ENCODE measurements at places on chromosomes 3 and 15.

DNA sequence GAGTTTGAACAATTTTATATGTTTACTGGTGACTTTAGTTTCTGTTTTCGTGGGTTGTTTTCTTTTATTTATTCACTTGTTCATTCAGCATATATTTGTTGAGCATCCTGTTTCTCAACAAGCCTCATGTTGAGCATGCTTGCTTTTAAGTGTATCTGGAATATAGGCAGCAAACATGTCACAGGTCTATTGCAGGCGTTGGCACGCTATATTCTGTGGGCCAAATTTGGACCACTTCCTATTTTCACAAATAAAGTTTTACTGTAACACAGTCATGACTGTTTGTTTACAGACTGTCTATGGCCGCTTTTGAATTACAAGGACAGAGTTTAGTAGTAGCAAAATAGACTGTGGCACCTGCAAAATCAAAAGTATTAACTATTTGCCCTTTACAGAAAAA, 89.6 kb downstream of the THRB start:
- DNase-seq: no peak

DNA sequence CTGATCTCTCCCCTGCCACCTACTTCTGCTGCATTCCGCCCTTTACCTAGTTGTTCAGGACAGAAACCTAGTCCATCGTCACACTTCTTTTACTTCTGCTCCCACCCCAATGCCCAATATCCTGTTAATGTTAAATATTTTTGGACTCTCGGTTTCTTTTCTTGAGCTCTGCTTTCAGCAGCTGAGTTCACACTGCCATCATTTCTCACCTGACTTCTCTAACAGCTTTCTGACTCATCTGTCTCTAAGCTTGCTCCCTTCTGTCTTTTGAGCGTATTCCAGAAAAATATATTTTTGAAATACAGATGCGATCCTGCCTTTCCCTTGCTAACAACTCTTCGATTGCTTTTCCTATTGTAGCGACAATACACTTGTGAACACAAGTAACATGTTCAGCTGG, 183.4 kb downstream of the KLHL25 start:
- DNase-seq: no peak

- DNase-seq: no peak
These were observed 129.3 kb upstream of the FEZF2 start for GRCh38 chr3:62502315-62503300.

DNA sequence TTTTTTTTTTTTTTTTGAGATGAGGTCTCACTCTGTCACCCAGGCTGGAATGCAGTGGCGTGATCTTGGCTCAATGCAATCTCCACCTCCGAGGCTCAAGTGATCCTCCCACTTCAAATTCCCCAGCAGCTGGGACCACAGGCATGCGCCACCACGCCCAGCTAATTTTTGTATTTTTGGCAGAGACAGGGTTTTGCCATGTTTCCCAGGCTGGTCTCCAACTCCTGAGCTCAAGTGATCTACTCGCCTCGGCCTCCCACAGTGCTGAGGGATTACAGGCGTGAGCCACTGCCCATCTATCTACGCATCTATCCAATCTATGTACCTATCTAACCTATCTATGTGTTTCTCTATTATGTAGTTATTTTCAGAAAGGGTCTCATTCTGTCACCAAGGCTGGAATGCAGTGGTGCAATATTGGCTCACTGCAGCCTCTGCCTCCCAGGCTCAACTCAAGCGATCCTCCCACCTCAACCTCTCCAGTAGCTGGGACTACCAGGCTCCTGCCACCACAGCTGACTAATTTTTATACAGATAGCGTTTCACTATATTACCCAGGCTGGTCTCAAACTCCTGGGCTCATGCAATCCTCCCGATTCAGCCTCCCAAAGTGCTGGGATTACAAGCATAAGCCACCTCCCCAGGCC, 20.2 kb upstream of the GPX1 start:
- no peak for DNase-seq

GRCh38 chr3:146626403-146627122, 21.4 kb upstream of the PLSCR5 start:
- DNase-seq: no peak

DNA sequence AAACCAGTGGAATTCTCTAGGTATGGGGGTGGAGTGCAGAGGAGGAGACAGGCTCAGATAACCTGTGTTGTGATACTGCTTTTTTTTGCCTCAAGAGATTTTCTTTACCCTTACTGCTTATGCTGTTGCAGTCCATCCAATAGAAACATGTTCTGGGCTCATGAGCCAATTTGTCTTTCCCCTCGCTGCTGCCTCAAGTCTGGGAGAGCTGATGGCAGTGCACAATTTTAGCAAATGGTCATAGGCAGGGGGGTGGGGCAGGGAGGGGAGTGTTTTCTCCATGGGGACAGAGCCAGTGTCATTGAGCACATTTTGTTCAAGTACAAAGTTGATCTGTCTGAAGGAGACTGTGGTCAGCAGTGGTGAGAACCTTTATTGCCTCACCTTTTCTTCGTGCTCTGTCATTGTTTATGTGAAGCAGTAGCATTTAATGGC, 134.9 kb downstream of the MBNL1 start:
- DNase-seq: no peak

DNA sequence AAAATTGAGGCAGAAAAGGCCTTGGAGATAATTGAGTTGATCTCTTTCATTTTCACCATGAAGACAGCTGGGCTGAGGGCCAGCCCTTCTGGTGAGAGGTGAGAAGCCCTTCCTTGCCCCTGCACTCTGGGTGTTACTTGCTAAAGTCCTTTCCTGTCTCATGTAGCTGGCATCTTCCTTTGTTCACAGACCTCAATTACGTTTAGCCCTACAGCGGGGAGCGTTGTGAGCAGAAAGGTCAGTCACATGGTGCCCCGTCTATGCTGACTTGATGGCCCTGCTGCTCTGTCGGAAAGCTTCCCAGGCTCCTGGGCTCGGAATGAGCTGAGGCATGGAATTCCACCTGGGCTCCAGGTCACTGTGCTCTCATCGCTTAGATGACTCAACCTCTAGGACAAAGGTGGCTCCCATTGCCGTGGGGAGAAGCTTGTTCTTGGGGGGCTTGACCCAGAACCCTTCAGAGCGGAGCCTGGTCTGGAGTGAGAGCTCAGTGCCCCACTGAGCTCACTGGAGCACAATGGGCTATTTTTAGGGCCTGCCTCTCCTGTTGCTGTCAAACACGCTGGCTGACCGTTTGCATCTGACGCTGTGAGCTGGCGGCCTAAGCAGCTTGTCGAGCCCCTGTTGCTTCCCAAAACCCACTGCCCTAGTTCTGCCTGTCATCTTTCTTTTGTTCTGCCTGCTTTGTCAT, 47.0 kb downstream of the RPLP1 start:
- DNase-seq: no peak

- DNase-seq: no peak
These were observed 29.5 kb downstream of the NANOGP8 start for GRCh38 chr15:35055416-35056105.

- no peak for DNase-seq
These were observed 222.8 kb upstream of the TLE3 start for GRCh38 chr15:70320482-70320881.

DNA sequence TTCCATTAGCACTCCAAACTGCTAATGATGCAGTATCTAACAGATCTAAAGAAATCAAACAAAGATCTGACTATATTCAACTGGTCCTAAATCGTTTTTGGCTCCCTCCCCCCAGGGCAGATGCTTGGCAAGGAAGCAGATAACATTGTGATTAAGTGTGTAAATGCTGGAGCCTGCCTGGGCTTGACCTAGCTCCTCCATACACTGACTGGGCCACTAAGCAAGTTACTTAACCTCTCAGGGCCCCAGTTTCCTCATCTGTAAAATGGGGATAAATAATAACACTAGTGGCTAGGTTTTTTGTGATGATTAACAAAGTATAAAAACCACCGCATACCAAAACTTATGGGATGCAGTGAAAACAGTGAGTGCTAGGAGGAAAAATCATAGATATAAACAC, 9.2 kb downstream of the EID1 start:
- DNase-seq: no peak

- DNase-seq: no peak
These were observed 829 bp downstream of the RNF7 start for GRCh38 chr3:141738891-141739363.

- no peak for DNase-seq
These were observed 32.7 kb downstream of the UBXN7 start for GRCh38 chr3:196399485-196399945.

- DNase-seq: no peak
These were observed 30.6 kb downstream of the INTS14 start for GRCh38 chr15:65580287-65580686.

- DNase-seq: no peak
These were observed 40.6 kb downstream of the TMEM266 start for GRCh38 chr15:76100361-76100760.

DNA sequence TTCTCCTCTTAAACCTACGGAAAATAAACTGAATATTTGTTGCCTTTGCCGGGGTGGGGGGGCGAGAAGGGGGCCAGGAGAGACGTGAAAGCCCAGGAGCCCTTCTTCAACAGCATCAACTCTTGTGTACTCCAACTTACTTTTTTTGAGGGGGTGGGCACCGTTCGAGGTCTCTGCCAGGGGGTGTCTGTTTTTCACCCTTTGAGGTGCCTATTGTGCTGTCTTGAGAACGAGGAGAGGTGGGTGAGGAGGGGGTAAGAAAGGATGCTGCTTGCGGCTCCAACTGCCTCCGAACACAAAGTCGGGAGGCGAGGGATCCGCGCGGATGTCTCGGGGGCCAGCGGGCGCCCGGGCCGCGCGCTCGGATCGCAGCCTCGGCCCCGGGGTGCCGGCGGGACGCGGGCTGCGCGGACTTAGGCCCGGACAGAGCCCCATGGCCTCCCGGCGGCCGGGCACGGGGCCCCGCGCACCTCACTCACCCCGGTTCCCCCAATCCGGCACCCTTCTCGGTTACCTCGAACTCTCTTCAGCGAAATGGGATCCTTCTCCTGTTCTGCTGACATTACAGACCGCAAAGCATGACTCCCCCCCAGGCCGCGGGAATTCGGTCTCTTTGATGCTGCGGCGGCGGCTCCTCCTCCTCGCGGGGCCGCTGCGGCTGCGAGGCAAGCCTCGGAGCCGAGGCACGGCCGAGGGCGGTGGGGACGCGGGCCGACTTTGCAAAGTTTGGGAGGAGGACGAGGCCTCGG, 650 bp downstream of the PYGO1 start:
- no peak for DNase-seq

DNA sequence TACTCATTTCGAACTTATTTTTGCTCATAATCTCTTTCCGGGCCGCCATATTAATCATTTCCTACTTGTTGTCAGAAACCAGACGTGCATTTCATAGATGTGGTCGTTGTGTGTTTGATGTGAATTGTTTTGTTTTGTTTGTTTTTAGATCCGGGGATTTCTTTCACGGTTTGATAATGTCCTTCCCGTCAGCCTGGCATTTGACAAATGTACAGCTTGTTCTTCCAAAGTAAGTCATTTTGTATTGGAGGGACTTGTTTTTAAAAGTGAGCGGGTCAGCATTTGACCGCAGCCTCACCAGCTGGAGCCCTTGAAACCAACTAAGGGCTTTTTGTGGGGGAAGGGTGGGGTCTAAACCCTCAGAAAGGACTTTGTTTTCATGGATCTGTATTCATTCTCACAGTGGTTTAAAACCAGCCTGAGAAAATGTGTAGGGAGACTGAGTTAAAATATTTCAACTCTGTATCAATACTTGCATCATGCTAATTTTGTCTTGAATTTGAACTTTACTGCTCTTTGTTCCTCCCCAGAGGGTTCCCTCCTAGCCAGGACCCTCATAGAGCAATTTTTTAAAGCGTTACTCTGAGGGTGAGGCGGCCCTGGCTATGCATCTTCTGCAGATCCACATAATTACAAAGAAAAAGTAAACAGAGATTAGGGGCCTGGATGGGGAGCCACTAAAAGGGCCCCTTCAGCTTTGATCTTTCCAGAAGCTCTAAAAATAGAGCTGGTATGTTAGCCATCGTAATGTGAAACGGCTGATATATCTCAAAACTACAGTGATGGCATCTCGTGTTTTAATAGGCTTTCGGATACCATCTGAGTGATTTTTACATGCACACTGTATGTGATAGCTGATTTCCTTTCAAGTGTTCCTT, 107.9 kb downstream of the ATG7 start:
- DNase-seq: no peak

GRCh38 chr3:112751564-112752512, 94.8 kb downstream of the CD200R1L start:
- DNase-seq: no peak

Measured in stimulated activated CD8-positive, alpha-beta memory T cell treated with anti-CD3 and anti-CD28 coated beads, Interleukin-15, amount 100 ng/mL, for 1 hour (primary cell).